ENCODE measurements at places on chromosomes 3 and 15.

DNA sequence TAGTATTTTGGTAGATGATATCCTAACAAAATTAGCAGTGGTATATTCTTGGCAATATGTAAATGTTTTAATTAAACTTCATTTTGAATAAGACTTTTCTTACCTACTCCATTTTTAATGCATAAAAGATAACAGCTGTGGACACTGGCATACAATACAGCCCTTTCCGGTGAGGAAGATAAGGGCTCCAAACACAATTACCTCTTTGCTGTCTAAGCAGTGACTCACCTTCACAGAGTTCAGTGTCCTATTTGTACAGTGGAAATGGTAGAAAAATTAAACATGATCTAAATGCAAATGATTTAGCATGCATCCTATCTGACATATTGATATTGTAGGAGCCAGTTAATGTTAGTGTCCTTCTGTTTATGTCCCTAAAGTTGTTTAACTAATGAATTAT, 969.4 kb downstream of the PLOD2 start:
- DNase-seq = no peak

GRCh38 chr3:155418407-155418806, 124.9 kb upstream of the STRIT1 start:
- DNase-seq = no peak

DNA sequence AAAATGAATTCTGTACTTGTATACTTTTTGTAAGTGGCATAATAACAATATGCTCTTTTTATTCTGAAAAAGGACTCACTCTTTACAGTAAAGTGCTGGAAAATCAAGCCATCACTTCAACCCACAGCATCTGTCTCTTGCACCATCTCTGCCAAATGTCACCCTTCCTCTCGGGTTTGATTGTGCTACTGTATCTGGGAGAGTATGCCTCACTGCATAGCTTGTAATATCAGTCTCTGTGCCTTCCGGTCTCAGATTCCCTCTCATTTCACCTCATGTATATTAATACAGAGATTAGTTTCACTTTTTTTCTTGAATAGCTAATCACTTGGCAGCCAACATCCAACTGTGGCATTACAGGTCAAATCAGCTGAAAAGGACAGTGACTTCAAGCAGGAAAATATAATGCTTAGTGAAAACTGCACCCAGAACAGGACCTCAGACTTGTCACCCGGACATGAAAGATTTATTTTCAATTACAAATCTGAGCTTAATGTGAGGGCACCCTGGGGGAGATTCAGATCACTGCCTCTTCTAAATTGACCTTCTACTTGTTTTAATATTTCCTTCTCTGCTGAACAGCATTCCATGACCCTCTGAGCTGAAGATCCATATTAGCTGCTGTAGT, 605.8 kb upstream of the NAALADL2 start:
- DNase-seq = no peak

DNA sequence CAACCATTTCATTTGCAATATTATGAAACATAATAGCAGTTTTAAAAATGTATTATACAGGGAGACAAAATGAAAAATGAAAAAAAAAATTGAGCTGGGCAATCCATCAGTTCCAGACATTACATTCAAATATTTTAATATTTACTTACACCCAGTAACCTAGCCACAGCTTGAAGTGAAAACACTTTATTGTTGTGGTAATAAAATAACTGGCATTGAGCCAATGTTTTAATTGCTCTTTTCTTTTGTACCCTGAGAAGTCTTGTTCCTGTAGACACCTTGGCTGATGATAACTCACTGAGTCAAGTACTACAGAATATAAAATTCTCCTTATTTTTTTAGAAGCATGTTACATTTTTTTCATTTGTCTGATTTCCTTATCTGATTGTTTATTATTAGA, 180.6 kb downstream of the ROBO1 start:
- DNase-seq = no peak

- DNase-seq = no peak
Measured at GRCh38 chr15:85333132-85333831, 47.1 kb upstream of the AKAP13 start.

- no peak for DNase-seq
Measured at GRCh38 chr3:142999881-143000280, 1.5 kb upstream of the U2SURP start.

DNA sequence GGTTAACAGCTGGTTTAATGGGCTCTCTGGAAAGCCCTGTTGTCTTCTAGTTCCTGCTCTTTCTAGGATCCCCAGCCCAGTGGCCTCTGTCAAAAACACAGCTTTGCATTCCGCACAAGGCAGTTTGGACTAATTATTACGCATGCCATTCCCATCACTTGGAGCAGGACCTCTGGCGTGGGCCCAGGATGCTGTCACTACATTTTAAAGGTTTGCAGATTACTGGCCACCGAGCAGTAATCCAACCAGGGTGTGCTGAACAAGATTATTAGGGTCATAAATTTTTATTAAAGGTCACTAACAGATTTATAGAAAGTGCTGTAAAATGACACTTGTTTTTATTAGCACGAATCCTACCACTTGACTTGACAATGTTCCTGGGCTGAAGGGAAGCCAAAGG, 143.6 kb upstream of the SLC6A11 start:
- DNase-seq = no peak

DNA sequence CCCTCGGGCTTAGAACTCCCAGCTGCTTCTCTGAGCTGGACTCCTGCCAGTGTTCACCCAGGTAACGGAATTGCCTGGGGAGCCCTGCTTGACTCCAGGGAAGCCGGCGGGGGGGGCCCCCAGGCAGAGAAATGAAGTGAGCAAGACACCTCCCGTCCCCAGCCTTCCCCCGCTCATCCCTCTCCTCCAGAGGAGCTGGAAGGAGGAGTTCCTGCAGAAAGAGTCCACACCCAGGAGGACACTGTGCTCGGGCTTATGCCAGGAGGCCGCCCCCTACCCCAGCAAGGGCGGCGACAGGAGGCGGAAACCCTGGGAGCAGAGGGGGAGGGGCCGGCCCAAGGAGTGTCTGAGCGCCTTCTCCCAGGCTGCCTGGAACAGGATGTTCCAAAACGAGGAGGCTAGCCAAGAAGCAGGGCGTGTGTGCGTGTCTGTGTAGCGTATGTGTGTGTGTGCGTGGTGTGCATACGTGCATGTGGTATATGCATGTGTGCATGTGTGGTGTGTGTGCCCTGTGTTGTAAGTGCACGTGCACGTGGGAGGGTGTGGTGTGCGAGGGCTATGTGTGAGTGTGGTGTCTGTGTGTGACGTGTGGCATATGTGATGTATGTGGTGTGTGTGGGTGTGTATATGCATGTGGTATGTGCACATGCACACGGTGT, 511.3 kb downstream of the SHQ1 start:
- no peak for DNase-seq

GRCh38 chr3:56985878-56986277, 74.6 kb upstream of the SPATA12 start:
- no peak for DNase-seq

GRCh38 chr3:54225841-54226528, 103.6 kb downstream of the CACNA2D3 start:
- DNase-seq = no peak

GRCh38 chr3:179739816-179740594, 87.2 kb downstream of the USP13 start:
- no peak for DNase-seq

DNA sequence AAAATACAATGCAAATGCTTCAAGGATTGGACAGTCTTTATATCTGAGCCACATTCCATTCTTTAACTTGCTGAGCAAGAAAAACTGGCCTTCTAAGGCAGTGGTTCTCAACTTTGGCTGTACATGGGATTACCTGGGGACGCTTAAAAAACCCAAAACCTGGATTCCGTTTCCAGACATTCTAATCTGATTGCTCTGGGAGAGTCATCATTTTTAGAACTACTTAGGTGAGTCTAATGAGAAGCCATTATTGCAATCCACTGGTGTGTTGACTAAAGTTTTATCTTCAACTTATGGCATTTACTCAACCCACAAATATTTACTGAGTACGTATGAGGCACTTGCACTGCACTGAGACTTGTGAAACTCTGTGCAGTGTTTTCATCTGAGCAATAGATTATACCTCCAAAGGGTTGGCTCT, 195.7 kb upstream of the ATP11B start:
- DNase-seq = no peak

- no peak for DNase-seq
Measured at GRCh38 chr3:127427156-127427555, 139.3 kb upstream of the PRR20G start.

DNA sequence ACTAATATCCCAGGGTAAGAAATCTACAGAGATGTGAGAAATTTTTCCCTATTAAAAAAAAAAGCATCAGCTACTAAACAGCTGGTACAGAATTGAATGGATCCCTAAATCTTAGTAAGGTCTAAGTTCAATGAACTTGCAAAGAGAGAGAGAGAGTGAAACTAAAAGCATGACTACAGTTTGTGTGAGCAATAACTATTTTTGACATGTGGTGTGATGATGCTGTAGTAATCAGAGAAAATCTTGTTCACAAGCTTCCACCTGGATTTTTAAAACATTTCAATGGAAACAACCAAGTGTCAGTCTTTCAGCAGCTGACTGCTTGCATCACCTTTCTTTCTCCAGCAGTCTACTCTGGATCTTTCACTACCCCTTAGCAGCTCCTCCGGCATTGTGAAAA, 45.2 kb upstream of the ABI3BP start:
- no peak for DNase-seq

GRCh38 chr3:194251891-194252560, 99.1 kb downstream of the CPN2 start:
- DNase-seq = no peak

- DNase-seq = no peak
Measured at GRCh38 chr15:83365370-83365938, 81.0 kb upstream of the BNC1 start.

- no peak for DNase-seq
Measured at GRCh38 chr3:95028688-95029087, 965.8 kb downstream of the NSUN3 start.

DNA sequence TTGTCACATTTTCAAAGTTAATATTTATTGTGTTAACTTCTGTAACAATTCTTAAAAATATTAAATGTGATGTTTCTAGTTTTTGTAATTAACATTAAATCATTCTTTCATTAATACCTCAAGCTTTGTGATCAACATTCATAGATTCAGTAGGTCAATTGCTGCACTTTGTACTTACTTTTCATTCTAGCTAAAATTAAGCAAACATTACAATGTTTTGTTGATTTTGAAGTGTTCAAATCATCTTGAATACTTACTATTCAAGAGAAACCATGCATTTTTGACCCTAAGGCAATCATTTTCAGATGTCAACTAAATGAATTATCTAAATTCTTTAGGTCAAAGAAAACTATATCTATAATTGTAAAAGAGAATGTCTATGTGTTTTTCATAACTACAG, 933.1 kb downstream of the NAALADL2 start:
- no peak for DNase-seq

DNA sequence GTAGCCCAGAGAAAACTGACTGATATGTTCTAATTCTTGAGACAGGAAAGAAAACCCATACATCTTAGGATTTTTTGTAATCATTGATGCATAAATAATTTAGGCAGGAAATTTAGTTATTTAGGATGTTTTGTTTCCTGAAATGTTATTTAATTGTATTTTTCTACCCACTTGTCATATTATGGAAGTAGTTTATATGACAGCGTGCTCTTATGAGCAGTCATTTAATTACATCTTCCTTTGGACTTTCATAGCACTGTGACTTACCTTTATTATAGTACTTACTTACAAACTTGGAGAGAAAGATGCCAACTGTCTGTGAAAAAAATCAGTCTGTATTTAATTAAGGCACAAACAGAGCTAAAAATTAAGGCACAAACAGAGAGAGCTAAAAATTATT, 65.0 kb downstream of the AKAP13 start:
- DNase-seq = no peak

DNA sequence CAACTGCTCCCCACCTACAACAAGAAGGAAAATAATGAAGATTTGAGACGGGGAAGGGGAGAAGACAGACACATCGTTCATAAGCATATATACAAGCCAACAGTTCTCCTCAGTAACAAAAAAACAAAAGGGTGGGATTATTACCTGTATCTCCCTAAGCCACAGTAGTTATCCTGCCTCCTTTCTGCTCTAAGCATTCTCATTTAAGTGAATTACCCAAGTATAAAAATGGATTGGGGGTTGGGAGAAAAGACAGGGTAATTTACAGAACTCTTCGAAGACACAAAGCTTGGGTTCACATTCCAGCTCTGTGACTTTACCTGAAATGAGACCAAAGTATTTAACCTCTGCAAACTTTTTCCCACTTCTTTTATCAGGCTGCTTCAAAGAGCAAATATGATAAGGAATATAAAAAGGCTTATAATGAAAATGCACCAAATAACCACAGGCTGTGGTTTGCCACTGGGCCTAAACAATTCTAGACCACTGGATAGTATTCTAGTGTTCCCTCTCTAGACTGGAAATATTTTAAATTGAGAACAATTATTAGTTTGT, 64.4 kb downstream of the UACA start:
- no peak for DNase-seq

DNA sequence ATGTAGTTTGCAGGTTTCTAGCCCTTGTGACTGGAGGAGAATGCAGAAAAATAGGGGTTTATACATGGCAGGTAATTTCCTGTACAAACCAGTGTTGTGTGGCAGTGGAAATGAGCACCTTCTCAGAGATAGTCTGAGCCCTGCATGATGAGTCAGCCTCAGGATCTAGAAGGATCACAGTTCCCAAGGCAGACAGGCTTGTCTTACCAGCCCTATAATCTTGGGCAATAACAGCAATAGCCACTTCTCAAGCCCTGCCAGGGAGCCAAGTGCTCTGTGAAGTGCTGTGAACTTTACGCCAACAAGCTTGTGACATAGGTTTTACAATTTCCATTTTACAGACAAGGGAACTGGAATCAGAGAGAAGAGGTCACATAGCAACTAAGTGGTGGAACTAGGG, 89.4 kb downstream of the CD47 start:
- no peak for DNase-seq

DNA sequence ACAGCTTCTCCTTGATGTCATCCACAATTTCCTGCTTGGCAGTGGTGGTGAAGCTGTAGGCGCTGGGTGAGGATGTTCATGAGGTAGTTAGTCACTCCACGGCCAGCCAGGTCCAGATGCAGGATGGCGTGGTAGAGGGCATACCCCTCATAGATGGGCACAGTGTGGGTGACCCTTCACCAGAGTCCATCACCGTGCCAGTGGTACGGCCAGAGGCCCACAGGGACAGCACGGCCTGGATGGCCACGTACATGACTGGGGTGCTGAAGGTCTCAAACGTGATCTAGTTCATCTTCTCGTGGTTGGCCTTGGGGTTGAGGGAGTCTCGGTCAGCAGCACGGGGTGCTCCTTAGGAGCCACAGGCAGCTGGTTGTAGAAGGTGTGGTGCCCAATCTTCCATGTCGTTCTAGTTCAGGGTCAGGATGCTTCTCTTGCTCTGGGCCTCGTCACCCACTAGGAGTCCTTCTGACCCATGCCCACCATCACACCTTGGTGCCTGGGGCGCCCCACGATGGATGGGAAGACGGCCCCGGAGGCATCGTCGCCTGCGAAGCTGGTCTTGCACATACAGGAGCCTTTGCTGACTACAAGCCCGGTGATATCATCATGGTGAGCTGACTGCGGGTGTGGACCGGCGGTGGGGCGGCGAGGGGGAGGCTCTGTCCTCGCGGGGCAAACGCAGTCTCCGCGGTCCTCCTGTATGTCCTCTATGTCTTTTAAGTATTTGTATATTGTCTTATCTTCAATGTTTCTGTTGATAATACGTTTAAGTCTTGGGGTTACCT, 1119.0 kb downstream of the NAALADL2 start:
- DNase-seq = no peak
